T-cell (primary cell): ENCODE measurements at places on chromosomes 4 and X. TPM values are rescaled to one million over a fixed set of nuclear protein-coding genes. Genes with fewer than 3 reads are reported as not detected.

GRCh38 chr4:113243312-113243711, 193.9 kb downstream of the ANK2 start:
- DNase-seq, result no peak

GRCh38 chrX:11261260-11261659, 32.0 kb upstream of the AMELX start:
- DNase-seq, result no peak

Gene SERTM2
- not detected for total RNA-seq

Gene FRMD7
- total RNA-seq, result not detected

Gene CABS1
- not detected for total RNA-seq

DNA sequence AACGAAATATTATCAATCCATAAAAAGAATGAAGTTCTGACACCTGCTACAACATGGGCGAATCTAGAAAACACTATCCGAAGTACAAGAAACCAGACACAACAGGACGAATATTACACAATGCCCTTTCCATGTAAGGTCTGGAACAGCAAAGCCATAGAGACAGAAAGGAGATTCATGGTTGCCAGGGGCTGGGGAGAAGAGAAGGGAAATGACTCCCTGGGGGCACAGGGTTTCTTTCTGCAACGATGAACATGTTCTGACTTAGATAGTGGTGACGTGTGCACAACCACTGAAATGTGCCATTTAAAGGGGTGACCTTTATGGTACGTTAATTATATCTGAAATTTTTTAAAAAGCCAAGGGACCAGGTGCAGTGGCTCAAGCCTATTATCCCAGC, 28.3 kb downstream of the GPR143 start:
- DNase-seq, result no peak

- DNase-seq, result no peak
Observed at GRCh38 chr4:103032574-103032973, 13.1 kb upstream of the SLC9B1 start.

Gene CYTL1
- 0.38 TPM for total RNA-seq
